NCI-H69 (cell line): ENCODE measurements at places on chromosomes 1 and 21.

- no peak for DNase-seq
Measured at GRCh38 chr1:181135815-181136737, 47.6 kb downstream of the IER5 start.

DNA sequence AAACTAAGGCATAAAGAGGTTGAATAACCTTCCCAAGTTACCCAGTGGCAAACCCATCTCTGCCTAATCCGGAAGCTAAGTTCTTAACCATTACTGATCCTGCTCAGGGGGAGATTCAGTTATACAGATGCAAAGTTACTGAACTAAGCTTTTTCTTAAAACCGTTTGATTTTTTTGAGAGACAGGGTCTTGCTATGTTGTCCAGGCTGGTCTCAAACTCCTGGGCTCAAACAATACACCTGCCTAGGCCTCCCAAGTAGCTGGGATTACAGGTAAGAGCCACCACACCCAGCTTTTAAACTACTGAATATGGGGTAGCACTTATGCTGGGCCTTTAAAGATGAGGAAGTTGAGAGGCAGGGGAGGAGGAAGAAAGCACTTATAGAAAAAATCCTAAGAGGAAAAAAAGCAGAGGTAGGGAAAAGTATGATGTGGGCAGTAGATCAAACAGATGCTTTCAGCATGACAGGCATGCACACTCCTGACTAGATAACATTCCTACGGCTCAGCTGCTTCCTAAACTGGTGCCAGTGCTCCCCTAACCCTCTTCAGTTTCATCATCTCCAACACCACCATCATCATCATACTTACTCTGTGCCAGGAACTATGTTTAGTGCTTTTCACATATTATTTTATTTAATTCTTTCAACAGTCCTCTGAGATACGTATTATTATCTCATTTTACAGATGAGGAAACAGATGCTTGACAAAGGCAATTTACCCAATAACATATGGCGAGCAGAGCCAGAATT lies 5.8 kb downstream of the PAFAH2 start:
- peak; percentile 41 for DNase-seq

- DNase-seq, result no peak
Measured at GRCh38 chr1:36304970-36305914, 926 bp upstream of the SH3D21 start.

DNA sequence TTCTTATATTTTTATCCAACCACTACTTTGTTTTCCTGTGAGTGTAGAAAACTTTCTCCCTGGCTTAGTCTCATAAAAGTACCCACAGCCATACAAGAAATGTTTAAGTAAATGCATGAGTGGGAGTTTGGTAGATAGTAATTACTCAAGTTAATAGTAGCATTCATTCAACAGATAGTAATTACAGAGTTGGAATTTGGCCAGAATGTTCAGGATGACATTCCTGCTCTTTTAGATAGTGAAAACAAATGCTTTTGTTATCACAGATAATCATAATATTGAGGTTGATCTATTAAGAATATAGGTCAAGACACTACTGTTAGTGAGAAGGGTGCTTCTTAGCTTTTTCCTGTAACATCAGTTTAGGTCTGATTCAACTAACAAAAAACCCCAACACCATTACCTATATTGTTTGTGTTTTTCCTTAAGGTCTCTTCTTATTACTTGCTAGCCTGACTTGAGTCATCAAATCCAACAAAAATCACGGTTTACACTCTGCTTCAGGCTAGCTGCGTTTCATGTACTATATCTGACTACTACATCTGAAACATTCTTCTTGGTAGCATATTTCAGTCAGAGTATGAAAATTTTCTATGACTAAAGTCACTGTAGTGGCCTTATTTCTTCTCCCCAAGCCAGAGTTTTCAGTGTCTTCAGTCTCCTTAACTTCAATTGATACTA lies 163.7 kb downstream of the HS2ST1 start:
- DNase-seq, result peak; percentile 25

GRCh38 chr1:39317910-39318633 lies 113.6 kb downstream of the MACF1 start:
- DNase-seq, result no peak

GRCh38 chr1:144551543-144552424 lies 40.9 kb upstream of the PPIAL4F start:
- DNase-seq, result peak; percentile 34

DNA sequence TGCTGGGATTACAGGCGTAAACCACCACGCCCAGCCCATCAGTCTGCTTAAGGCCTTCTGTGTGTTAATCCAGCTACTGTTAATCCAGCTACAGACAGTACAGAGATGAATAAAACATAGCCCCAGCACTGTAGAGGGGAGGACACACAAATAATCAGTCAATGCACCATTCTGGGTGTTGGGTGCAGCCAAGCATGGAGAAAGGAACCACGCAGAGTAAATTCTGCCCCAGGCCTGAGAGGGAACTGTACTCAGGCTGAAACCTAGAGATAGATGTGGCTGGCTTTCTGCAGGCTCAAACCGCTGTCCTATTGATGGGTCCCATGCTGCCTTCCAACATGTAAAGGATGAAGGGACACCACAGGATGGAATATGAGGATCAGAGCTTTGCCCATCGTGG lies 136.8 kb upstream of the IGSF21 start:
- DNase-seq, result no peak

GRCh38 chr21:17726047-17726829 lies 92.9 kb downstream of the C21orf91 start:
- DNase-seq, result peak; percentile 72

- DNase-seq, result no peak
Measured at GRCh38 chr1:244095529-244095911, 44.4 kb downstream of the ZBTB18 start.

GRCh38 chr1:54506594-54506993 lies 41.4 kb upstream of the ACOT11 start:
- no peak for DNase-seq

GRCh38 chr1:211734359-211734758 lies 58.9 kb upstream of the NEK2 start:
- peak; percentile 78 for DNase-seq

DNA sequence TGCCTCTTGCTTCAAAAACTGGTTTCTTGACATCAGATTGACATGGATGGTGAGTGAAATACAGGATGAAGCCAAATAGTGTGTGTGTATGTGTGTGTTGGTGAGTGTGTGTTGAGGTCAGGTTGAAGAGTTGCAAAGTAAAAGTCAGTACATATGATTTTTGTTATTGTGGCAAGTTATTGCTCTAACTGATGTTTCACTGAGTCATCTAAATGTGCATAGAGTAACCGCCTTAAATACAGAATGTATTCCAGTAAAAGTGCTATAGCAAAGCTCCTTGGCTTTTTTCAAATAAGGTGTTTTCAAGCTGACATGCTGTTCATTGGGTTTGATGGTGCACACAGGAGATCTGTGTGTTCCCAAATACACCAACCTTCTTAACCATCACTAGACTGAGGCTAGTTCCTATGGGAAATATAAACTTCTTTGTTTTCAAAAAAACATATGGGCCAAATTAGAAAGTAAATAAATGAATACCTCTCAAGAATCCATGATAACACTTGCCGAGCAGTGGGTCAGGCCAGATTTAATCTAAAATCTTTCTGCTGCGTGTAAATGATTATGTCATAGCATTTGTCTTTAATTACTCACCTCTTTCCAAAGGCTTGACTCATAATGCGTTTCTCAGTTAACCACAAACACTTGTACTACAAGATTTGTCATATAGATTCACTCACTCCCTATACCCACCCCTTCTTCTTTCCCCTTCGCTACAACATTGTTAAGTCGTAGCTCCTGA lies 151.1 kb downstream of the LYPLAL1 start:
- DNase-seq, result peak; percentile 39

GRCh38 chr1:102097451-102097850 lies 100.7 kb upstream of the OLFM3 start:
- DNase-seq, result no peak

DNA sequence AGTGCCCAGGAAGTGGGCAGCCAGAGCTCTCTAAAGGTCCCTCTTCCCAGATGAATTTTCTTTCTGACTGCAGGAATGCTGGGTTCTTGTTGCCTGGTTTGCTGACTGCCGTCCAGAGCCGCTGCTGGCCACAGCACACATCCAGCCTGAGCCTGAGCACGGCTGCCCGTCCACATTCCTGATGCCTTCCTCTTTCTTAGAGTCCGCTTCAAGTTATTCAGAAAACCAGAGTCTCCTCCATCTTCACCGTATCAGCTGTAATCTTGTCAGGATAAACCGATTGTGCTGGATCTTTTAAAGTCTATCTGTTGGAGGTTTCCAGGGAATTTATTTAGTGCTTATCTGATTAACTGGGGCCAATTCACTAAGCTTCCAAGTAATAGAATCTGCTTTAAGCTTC lies 84.8 kb upstream of the BCAR3 start:
- no peak for DNase-seq

DNA sequence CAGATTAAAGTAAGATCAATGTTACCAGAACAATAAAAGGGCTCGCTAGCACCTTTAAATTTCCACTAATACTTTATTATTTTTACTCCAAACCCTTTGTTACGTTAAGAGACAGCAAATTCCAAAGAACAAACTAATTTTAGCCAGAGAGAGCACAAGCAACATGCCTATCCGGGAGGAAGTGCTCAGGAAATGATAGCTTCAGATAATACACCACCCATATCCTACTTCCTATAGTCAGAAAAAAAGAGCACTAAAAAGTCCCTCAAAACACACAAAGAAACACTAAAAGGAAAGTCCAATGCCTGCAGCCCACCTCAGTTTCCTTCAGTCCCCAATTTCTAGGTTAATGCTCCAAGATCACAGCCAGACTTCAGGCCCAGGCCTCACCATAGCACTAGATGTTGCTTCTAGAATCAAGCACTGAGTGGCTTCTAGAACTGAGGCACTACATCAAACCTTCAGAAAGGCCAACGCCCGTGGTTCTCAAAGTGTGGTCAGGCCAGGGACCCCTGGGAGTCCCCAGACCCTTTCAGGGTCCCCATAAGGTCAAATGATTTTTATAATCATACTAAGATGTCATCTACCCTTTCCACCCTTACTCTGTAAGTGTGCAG lies 142.6 kb downstream of the PSMG1 start:
- no peak for DNase-seq

GRCh38 chr1:236292425-236292824 lies 10.7 kb upstream of the ERO1B start:
- peak; percentile 69 for DNase-seq

- DNase-seq, result no peak
Measured at GRCh38 chr21:37139902-37140301, 66.8 kb downstream of the TTC3 start.

GRCh38 chr1:172966844-172967540 lies 83.7 kb downstream of the TNFSF18 start:
- DNase-seq, result no peak

DNA sequence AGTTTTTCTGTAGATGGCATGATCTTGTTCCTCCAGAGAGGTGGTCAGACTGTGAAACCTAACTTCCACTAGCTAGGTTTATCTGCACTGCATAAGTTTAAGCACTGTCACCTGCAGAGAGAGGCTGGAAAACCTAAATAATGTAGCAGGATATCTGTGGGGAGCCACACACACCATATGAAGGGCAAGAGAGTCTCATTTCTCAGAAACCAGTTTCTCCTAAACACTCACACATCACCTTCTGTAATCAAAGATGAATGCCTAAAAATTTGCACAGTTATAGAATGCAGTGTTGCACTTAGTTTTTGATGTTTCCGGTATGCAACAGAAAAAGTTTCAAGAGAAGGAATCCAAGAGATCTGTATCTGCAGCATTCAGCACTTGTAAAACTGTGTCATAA lies 654.6 kb downstream of the ADGRL2 start:
- DNase-seq, result no peak

- no peak for DNase-seq
Measured at GRCh38 chr1:201584471-201585092, 45.7 kb downstream of the NAV1 start.

DNA sequence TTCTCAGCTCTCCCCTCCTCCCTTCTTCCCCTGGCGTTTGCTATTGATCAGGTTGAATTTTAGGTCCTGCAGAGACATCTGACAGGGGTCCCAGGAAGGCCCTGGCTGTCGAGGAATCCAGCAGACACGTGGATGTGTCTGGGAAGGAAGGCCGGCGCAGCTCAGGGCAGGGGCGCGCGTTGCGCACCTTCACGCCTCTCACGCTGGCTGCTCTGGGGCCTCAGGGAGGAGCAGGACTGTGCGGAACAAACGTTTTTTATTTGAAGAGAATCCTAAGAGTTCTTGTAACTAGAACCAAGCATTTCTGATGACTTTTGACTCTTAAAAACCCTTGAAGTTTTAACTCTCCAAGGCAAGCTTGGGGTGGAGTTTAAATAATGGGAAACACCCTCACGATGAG lies 54.2 kb downstream of the SLC37A1 start:
- DNase-seq, result no peak

DNA sequence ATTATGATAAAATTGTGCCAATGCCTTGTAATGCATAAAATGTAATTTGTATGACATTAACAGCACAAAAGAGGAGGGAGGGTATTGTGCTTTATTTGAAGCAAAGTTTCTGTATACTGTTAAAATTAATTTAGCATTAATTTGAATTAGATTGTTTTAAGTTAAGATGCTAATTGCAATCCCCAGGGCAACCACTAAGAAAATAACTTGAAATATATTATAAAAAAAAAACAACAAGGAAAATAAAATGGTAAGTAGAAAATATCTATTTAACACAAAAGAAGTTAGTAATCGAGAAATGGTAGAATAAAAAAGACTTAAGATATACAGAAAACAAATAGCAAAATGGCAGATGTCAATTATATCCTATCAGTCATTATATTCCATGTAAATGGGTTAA lies 131.4 kb upstream of the KAZN start:
- DNase-seq, result no peak

DNA sequence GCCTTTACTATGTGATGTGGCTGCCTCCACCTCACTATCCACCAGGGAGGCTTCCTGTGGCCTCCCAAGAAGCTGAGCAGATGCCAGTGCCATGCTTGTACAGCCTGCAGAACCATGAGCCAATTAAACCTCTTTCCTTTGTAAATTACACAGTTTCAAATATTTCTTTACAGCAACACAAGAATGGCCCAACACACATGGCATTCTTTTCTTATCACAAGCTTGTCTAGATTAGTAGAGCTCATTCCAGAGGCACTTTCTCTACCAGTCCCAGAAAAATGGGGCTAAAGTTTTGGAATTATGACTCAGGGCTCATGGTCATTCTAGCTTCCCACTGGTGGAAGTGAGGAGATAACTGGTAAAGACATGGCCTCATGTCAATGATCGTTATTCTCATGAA lies 655.2 kb downstream of the LMO4 start:
- DNase-seq, result no peak

GRCh38 chr1:6491480-6491962 lies at the start of gene PLEKHG5:
Gene PLEKHG5 (minus strand): TSS chr1:6491667. CDS start chr1:6477571, 14,096 bp downstream.
- DNase-seq, result peak; percentile 18

GRCh38 chr1:155698382-155699038 lies 9.6 kb downstream of the DAP3 start:
- DNase-seq, result no peak

- no peak for DNase-seq
Measured at GRCh38 chr1:116504308-116505156, 66.3 kb downstream of the CD58 start.
